ENCODE measurements at places on chromosomes 4 and X. TPM values are rescaled to one million over a fixed set of nuclear protein-coding genes. Genes with fewer than 3 reads are reported as not detected.

DNA sequence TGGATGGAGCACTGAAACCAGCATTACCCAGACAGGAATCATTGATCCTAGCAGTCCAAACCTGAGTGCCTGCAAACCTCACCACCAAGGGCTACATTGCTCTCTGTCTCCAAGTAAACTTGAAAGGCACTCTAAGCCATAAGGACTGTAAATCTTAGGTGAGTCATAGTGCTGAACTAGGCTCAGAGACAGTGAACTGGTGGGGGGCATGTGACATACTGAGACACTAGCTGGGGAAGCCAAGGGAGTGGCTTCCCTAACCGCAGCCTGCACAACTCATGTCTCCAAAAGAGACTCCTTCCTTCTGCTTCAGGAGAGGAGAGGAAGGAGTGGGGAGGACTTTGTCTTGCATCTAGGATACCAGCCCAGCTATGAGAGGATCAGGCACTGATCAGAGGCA is 235.5 kb upstream of the ACTRT1 start:
- no peak for DNase-seq

PSMD10 gene
- 21.9 TPM for total RNA-seq

DNA sequence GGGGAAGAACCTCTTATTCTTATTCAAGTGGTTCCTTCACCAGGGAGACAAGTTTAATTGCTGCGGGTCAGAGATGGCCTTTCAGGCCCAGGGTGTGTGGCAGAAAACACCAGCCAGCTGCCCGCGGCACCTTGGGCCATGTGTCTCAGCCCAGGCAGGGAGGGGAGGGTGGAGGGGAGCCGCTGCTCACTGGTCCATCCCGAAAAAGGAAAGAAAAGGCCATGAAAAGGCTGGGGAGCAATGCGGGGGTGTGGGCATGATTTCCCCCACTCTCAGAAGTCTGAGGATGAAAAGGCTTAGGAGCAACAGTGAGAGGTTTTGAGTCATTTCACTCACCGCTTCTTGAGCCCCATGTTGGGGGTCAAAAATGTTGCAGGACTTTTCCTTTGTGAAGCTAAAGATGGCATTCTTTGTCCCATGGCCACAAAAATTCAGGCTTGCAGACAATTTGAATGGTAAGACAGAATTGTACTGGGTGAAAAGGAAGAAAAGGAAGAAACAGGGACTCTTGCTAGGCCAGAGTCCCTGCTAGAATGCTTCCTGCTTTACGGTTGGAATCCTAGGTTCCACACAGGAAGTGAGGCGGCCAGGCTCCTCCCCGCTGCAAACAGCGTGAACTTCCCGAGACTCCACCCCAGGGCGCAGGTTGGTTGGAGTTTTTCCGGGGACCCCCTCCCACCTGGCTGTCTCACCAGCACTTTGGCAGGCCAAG is 17.4 kb upstream of the FAM47E start:
- no peak for DNase-seq

USP26 gene
- total RNA-seq, result not detected

DNA sequence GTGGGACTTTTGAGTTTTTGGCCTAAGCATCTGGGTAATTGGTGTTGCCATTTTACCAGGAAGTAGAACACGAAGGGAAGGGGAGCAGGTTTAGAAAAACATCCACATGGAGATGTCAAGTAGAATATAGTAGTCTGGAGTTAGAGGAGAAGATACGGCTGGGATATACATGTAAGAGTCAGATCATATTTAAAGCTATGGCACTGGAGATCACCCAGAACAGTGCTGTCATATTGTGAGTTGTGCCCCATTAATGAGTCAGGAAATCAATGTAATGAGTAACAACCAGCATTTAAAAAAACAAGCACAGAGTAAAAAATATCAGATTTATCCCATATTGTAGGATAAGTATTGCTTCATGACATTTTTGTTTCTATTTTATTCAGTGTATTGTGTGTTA is 4.2 kb downstream of the GSTCD start:
- no peak for DNase-seq

CSAG1 gene
- total RNA-seq, result not detected

GABRQ gene
- not detected for total RNA-seq

MAGED1 gene
- total RNA-seq, result 52.2 TPM

- DNase-seq, result no peak
These were observed 47.9 kb downstream of the LEF1 start for GRCh38 chr4:108120789-108121188.

DNA sequence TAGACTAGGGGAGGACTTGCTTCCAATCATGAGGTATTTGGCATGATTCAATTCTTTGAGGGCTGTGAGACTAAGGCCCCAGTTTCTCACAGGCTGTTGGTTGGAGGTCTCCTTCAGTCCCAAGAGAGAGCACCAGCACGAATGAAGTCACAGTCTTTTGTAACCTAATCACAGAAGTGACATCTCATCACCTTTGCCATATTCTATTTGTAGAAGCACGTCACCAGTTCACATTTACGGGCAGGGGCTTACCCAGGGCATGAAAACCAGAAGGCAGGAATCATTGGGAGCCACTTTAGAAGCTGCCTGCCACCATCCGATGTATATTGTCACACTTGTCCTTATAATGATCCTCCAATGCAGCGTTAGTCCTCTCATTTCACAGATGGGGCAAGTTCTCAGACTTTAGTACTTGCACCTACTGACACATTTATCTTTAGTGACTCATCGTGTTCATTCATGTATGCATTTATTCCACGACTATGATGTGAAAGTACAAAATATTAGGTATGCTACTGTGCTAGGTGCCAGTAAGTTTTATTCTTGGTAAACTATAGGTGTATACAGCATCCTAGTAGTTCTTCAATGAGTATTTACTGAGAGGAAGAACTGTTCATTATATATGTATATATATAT is 163.8 kb upstream of the PGRMC2 start:
- no peak for DNase-seq

PLAC1 gene
- 0.32 TPM for total RNA-seq

NPNT gene
- total RNA-seq, result 2.3 TPM
